ENCODE measurements at places on chromosomes 6 and 20.

- peak; percentile 34 for DNase-seq
Measured at GRCh38 chr6:32192608-32193039, at the start of gene GPSM3. Gene GPSM3 (minus strand): TSS chr6:32192643. CDS start chr6:32192513, 130 bp downstream.

DNA sequence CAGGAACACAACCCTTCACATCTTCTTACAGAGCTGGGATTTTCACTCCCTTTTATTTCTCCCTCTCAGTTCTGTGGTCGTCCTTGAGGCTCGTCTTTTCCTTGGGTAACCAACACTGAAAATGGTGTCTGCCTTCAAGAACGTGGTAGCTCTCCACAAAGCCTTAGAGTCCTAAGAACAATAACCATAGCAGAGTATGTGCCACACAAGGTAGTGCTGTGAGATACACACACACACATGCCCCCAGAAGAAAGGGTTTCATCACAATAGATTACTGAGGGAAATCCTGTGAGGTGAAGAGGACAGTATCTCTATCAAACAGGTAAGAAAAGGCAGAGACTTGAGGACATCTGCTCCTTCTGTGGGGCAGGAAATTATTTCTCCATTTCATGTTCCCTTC, 104.8 kb upstream of the HDAC2 start:
- DNase-seq, result no peak

DNA sequence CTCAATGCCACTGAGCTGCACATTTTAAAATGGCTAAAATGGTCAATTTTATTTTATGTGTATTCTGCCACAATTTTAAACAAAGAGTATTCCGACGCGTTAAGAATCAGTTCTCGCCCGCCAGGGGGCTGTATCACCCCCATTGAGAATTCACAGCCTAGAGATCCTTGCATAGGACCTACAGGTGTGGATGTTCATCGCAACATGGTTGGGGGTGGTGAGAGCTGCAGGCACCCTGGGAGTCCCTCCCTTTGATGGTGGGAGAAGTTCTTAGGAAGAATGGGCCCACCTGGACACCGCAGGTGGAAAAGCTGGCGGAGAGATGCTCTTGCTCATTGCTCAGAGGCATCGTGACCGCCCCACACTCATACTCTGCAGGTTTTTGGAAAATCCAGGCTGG, 63.5 kb downstream of the SLC2A10 start:
- DNase-seq, result no peak

DNA sequence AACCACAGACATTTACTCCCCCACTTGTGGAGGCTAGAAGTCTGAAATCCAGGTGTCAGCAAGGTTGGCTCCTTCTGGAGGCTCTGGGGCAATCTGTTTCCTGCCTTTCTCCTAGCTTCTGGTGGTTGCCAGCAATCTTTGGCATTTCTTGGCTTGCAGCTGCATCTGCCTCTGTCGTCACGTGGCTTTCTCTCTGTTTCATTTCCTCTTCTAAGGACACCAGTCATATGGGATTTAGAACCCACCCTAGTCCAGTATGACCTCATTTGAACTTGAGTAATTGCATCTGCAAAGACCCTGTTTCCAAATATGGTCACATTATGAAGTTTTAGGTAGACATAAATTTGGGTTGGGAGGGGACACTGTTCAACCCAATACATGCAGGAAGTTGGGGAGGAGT, 56.2 kb upstream of the EPB41L1 start:
- no peak for DNase-seq

DNA sequence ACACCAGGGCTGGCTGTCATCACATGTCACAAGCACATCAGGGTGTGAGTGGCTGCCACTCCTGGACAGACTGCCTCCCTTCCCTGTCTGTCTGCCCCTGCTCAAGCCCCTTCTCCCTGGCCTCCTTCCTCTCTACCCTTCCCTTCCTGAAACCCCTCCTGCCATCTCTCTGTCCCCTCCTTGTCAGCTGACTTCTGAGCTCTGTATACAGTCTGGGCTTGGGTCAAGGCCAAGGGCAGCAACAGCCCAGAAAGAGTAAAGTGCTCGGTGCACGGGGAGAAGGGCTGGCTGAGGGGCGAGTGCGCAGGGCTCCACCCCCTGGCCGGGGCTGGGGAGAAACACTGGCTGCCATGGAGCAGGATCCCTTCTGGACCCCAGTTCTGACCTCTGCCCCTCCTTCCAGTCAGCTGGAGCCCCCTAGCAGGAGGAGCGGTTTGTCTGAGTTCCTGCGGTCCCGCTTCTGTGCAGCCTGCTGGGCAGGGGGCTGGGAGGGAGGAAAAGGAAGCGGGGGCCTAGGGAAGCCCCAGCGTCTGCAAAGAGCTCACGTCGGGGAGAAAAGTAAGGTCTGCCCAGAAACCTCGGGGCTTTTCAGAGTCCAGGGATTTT, 2.0 kb downstream of the LKAAEAR1 start:
- no peak for DNase-seq

DNA sequence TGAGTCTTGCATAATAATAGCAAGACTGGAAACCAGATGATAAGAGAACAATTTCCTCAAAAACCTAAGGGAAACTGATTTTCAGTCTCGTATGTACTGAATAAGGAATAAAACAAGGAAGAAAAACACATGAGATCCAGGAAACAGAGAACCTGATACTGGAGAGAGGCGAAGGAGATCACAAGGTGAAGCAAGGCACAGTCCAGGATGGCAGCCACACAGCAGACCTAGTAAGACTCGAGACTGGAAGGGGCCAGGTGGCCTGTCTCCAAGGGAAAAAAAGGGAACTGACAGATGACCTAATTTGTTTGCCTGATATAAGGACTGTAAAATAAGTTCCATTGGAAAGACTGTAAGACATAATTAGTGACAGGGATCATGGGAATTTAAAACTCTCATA, 71.1 kb downstream of the TASP1 start:
- DNase-seq, result no peak

- DNase-seq, result no peak
Measured at GRCh38 chr6:104126315-104127005, 733.3 kb downstream of the HACE1 start.

- DNase-seq, result no peak
Measured at GRCh38 chr20:20956513-20956931, 149.6 kb downstream of the LINC00237 start.

DNA sequence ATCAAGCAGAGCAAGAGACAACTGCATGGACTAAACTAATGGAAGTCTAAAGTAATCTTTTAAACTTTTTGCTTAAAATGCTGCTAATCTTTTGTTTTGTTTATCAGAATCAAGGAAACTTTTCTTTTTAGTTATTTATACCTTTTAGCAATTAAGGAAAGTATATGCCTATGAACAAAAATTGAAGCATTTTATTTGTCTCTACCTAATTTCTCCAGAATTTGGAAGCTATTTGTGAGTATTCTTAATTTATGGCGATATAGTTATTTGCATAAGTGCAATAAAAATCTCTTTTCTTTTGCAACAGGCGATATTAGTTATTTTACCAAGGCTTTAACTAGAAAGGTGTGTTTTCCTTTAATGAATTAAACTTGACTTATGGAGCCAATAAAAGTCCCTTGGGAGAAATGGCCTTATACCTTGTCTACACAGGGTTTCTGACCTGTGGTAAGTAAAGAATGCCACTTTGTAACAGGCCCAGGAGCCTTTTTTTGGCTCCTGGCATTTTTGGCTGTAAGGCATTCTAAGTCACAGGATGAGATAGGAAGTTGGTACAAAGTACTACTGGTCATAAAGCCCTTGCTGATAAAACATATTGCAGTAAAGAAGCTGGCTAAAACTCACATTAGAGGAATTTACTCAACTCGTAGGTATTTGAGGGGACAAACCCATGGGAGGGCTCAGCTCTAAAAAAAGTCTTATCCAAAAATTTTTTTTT, 37.2 kb downstream of the TMEM14A start:
- no peak for DNase-seq

- DNase-seq, result no peak
Measured at GRCh38 chr6:111996144-111996865, 57.6 kb upstream of the CCN6 start.

- DNase-seq, result no peak
Measured at GRCh38 chr6:97771372-97771771, 488.4 kb upstream of the MMS22L start.

- no peak for DNase-seq
Measured at GRCh38 chr6:79776076-79776475, 144.9 kb downstream of the SH3BGRL2 start.

DNA sequence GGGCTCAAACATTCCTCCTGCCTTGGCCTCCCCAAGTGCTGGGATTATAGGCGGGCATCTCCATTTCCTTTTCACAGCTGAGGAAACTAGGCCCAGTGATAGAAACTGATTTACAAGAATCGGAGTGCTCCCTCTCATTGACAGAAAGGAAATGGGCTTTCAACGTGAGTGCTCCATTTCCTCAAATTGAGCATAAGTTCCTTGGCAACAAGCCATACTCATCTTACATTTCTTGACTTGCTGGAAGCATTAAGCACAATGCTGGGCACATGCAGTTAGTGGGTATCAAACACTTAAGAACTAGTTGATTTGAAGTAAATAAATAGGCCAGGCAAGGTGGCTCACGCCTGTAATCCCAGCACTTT, 54.7 kb downstream of the FGD2 start:
- no peak for DNase-seq

DNA sequence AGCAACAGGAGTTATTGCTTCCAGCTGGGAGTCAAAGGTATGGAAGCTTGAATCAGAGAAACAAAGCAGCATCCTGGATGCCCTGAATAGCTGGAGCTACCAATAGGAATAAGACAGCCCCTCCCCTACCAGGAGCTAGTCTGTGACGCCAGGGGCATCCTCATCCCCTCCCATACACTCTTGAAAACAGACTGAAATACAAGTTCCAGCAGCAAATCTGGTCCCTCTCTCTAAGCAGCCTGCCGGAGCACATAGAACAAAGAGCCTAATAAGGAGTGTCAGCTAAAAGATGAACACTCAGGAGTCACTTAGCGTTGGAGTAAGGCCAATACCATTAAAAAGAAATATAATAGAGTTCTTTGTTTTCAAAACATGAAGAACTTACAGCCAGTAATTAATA, 25.6 kb downstream of the FILIP1 start:
- DNase-seq, result no peak

DNA sequence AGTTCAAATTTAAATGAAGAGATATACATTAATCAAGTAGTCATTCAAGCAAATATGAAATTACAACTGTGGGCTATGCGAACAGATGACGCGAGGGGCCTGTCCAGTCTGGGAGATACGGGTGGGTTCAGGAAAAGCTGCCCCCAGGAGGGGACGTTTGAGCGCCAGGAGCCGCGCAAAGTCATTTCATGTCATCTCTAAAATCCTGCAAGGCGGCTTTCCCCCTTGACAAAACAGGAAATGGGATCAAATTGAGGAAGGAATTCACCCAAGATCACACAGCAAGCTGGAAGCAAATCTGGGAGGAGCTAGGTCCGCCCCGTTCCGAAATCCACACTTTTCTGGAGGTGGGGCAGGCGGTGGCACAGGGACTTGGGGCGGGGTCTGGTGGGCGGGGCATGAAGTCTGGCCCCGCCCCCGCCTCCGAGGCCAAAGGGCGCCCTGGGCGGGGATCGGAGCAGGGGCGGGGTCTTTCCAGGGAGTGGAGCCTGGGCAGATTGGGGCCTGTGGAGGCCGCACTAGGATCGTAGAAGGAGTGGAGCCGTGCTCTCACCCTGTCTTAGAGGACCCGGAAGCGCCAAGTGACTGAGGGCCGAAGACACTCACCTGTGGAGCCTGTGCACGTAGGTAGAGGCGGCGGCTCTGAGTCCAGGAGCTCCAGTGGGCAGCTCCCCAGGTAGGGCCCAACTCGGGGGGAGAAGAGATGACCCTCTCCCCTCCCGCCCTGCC, at the start of gene LPIN3:
TSS of gene LPIN3 (plus strand) at position 495 of the 729 bp plus-strand sequence. CDS start 4,983 bp downstream, outside the sequence.
- DNase-seq, result peak; percentile 36

GRCh38 chr6:130063806-130064205, 45.4 kb downstream of the L3MBTL3 start:
- no peak for DNase-seq

DNA sequence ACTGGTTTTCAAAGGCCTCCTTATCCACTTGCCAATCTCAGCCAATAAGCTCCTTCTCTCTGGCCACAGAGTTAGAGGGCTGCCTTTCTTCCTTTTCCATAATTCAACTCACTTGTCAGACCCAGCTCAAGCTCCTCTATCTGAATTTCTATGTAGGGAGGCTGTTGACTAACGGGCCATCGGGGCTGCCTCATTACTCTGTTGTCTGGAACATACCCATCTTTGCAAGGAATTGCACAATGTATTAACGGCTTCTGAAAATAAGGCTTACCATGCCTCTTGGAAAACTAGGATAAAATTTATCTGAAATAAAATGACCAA, 28.5 kb upstream of the KIF6 start:
- no peak for DNase-seq

- no peak for DNase-seq
Measured at GRCh38 chr6:165716886-165717285, 53.8 kb upstream of the PDE10A start.

DNA sequence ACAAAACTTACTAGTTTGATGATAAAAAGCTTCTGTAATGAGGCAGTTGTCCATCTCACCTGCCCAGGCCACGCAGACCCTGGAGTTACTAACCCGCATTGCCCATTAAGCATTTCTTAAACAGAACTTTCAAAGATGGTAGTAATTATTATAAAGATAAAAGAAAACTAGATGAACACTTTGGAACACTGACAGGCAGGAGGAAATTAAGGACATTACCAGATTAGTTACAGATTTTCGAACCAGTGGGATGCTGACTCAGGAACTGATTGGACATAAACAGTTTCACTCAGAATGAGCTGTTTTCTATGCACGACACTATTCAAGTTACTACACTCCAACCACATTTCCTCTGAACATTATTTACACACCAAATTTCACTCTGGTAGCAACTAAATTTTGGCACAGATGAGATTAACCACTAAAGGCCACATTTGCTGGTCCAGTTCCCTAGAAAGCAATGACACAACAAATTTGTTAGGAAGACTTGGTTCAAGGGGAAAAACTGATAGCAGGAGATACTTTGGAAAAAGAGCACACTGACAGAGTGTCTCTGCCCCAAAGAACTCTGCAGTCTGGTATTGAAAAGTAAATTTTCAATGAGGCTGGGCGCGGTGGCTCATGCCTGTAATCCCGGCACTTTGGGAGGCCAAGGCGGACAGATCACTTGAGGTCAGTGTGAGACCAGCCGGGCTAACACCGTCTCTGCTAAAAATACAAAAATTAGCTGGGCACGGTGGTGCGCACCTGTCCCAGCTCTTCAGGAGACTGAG, 3.0 kb downstream of the ROMO1 start:
- no peak for DNase-seq

GRCh38 chr20:51801122-51801822, 1.0 kb downstream of the SALL4 start:
- no peak for DNase-seq

- no peak for DNase-seq
Measured at GRCh38 chr20:45958593-45958992, 13.4 kb downstream of the ZNF335 start.

DNA sequence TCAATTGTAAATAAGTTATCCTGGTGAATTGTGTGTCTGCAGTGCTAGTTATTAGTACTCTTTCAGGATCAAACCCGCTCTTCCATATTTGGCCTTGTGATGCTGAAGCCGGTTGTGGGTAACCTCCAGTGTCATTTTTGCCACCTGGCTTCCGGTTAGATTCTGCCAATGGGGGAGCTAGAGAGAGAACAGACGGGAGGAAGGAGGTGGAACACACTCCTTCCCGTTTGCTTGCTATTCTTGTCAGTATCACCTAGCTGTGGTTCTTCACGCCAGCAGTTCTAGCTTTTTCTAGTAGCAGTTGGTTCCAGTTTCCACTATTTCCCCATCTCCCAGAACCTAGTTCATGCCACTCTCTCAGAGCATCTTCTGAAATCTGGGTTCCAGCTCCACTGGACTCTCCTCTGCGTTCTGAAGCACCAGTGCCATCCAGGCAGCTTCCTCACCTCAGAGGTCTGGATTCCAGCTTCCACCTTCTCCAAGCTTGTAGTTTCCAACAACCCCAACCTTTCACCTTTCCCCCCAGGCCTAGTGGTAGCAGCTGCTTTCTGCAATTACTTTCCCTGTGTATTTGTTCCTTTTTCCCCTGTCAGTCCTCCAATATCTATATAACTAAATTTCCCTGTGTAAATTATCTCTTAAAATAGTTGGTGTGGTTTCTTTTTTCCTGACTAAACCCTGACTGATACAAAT, 46.9 kb upstream of the LOC128125822 start:
- no peak for DNase-seq

Data from activated CD4-positive, alpha-beta T cell treated with anti-CD3 and anti-CD28 coated beads for 24 hours (primary cell).